T-cell (primary cell): ENCODE measurements at places on chromosomes 16 and 17.

- no peak for DNase-seq
These were observed 152.6 kb upstream of the PMFBP1 start for GRCh38 chr16:72324578-72324977.

DNA sequence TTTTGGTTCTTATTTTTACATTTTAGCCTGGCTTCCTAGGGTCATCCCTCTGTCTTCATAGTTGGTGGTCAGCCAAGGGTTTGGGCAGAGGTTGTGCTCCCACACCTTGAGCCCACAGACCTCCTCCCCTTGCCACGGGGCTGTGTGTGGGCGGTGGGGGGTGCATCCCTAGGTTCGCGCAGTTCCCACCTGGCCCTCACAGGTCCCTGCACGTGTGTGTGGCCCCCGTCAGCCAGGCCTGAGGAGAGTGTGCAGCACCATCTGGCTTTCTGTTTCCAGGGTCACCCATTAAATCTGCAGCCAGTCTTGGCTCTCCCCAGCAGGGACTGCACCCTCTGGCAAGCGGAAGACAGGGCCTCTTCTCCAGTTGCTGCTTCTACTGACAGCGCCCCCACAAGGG, 13.6 kb upstream of the OGFOD3 start:
- DNase-seq, result no peak

- DNase-seq, result no peak
These were observed 32.1 kb downstream of the WSB1 start for GRCh38 chr17:27326051-27326450.

DNA sequence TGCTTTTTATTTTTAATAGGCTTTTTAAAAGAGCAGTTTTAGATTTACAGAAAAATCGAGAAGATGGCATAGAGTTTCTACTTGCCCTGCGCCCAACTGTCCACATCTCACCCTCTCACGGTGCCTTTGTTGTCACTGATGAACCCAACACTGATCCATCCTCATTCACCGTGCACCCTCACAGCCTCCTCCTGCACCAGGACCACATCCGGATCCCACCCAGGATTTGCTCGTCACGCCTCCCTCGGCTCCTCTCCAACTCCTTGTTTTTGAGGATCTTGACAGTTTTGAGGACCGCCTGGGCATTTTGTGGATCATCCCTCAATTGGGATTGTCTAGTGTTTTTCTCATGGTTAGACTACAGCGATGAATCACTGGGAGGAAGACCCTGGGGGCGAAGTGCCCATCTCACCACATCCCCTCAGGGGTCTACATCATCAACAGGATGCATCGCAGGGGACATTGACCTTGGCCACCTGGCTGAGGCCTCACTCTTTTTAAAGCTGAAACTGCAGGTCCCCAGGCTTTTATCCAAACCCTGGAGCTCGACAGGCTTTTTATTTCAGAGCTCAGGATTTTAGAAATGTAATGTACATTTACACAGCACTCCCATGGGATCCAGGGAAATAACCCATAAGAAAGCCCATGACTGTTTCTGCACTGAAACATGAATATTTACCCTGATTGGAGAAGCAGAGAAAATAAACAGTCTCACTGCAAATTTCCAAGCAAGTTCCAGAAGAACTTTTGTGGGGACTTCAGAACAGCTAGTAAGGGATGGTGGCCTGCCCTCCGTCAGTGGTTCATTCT, 71.8 kb upstream of the ZNF469 start:
- DNase-seq, result no peak

DNA sequence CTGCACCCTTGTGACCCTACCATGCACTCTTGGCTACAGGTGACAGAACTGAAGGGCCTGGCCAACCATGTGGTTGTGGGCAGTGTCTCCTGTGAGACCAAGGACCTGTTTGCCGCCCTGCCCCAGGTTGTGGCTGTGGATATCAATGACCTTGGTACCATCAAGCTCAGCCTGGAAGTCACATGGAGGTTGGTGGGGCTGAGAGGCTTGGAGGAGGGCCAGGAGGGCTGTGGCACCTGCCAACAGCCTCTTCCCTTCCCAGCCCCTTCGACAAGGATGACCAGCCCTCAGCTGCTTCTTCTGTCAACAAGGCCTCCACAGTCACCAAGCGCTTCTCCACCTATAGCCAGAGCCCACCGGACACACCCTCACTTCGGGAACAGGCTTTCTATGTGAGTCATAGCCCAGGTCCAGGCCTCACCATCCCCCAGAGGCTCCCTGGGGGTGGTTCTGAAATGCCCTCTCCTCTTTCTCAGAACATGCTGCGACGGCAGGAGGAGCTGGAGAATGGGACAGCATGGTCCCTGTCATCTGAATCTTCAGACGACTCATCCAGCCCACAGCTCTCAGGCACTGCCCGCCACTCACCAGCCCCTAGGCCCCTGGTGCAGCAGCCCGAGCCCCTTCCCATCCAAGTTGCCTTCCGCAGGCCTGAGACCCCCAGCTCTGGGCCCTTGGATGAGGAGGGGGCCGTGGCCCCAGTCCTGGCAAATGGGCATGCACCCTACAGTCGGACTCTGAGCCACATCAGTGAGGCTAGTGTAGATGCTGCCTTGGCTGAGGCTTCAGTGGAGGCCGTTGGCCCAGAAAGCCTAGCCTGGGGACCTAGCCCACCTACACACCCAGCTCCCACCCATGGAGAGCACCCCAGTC, 13.0 kb downstream of the RIPOR1 start:
- DNase-seq, result no peak

DNA sequence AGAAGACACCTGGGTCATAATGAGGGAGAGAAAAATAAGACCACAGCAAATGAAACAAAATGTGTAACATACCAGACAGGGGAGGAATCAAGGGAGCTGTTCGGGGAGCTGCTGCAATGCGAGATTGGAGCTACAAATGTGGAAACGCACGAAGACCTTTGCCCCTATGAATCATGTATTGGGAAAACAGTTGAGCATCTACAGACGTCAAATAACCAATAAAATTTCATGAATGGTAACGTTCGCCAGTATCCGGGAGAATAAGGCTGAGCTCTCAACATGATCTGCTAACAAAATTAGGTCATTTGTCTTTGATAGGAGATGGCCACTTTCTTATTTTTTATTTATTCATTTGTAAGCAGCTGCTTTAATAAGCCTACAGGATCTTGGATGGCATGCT, 486.2 kb upstream of the RBFOX1 start:
- DNase-seq, result no peak

DNA sequence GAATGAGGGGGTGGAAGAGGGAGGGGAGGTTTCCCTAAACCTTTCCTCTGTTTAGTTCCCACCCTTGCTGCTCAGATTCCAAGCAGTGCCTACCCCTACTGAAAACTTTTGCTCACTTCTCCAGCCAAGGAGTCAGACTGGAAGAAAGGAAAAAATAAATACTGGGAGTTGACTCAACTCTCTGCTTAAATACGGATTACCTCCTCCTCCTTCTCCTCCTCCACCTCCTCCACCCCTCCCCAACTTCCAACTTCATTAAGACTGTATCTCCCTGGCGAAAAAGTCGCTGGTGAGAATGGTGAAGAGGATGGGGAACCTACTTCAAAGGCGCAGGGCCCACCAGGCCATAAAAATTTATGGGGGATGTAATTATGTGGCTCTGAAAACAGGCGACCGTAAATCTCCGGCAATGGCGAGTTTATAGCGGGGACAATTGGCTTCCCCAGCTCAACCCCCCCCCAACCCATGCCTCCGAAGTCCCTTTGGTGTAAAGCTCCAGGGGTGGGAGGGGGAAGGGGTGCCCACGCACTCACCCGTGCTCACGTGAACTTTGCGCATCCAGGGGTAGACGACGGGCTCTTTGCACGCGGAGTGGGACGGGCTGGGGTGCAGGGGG, 712 bp downstream of the HOXB4 start:
- no peak for DNase-seq

GRCh38 chr17:15951368-15952047, 6.6 kb downstream of the ADORA2B start:
- DNase-seq, result no peak

DNA sequence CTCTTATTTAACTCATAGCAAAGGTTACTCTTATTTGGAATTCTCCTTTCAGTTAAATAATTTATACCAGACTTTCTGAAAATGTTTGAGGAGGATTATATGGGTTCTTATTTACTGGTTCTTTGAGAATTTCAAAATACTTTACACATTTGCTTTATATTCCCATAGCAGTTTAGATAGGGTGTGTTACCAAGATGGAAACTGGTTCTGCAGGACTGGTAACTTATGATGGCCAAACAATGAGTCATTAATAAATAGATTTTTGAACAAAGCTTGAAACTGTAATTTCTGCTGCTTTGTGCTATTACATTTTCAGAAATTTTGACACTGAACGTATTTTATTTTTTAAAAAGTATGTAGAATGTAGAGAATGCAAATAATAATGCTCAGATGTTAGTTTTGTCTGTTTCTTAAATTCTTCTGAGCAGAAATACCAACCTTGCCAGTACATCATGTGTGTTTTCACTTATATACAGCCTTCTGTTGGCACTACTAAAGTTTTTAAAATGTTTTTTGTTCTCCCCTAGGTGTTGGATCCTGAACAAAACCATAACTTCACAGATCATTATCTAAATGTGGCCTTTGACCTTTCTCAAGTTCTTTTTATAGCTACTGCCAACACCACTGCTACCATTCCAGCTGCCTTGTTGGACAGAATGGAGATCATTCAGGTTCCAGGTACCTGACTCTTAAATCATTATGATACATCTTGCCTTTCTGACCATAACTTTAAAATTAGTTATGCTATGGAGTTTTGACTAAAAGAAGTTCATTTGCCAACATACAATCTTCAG, 48.3 kb upstream of the ABCC11 start:
- DNase-seq, result no peak

GRCh38 chr16:86297391-86297790, 212.9 kb upstream of the FOXF1 start:
- DNase-seq, result no peak

DNA sequence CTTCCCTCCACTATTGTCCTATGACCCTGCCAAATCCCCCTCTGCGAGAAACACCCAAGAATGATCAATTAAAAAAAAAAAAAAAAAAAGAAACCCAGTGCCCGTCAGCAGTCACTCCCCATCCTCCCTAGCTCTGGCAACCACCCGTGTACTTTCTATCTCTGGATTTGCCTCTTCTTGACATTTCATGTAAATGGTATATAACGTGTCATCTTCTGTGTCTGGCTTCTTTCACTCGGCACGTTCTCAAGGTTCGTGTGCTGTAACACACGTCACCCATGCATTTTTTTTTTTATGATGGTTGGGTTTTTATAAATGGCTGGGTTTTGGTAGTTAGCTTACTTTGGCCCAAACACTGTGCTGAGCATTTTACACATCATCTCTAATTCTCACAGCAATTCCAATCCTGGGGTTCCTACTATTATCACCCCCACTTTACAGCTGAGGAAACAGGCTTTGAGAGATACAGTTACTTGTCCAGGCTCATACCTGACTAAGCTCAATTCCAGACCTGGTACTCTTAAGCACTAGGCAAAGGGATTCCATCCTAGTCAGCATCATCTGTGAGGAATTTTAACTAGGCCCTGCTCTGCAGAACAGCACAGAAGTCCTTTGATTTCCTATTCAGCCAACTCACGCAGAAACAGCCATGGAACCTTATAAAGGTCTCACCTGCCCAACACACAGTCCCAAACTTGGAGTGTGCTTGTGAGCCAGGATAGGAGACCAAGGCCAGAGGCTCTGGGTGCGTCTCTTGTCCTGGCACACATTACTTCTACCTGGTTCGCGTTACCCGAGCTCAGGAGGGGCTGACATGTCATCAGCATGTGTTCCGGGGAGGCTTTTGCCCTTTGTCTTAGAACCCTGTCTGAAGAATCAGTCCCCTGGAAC, 11.7 kb downstream of the NDUFAB1 start:
- no peak for DNase-seq

GRCh38 chr16:17215936-17216335, 254.8 kb downstream of the XYLT1 start:
- no peak for DNase-seq

GRCh38 chr16:79082970-79083369, 517.6 kb downstream of the MAF start:
- no peak for DNase-seq
